ENCODE measurements at places on chromosomes 2 and 18.

- no peak for DNase-seq
Observed at GRCh38 chr2:238277695-238278094, 10.7 kb downstream of the PER2 start.

GRCh38 chr2:145919477-145919876, 1399.6 kb upstream of the ZEB2 start:
- DNase-seq = no peak

- DNase-seq = no peak
Observed at GRCh38 chr2:64699712-64700111, 46.0 kb upstream of the SERTAD2 start.

GRCh38 chr2:152472481-152472887, 137.5 kb downstream of the FMNL2 start:
- DNase-seq = no peak

- no peak for DNase-seq
Observed at GRCh38 chr2:72132981-72133720, 14.5 kb downstream of the CYP26B1 start.

DNA sequence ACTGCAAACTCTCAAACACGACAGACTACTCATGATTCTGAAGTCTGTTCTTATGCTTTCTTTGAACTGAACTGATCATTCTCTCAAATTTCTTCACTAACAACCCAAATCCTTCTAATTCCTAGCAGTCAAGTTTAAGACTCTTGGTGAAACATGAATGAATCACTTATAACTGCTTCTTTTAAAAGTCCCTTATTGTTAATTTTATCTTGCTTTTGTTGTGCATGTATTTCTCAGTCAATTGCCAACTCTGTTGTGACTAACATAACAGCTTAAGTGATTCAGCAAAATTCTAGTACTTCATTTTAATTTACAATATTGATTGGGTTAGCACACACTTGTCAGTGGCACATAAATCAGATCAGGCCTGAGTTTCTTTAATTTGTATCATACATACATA, 357.0 kb upstream of the FSIP2 start:
- no peak for DNase-seq

DNA sequence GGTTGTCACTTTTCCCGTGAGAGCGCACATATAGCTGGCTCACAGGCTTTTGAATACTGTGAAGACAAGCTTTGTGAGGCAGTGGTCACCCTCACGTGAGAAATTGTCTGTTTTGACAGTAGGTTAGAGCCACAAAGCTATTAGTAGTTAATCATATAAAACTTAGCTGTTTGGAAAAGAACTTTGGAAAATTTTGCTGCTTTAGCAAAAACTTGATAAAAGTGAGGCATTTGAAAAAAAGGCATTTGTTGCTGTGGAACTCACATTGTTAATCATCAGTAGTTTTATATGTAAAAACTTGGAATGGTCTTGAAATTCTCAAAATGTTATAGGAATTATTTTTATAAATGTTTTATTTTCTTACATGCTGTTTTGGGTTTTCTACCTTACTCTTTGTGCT, 22.3 kb downstream of the C2orf74 start:
- no peak for DNase-seq

GRCh38 chr2:213022987-213023386, 128.4 kb downstream of the IKZF2 start:
- DNase-seq = no peak

DNA sequence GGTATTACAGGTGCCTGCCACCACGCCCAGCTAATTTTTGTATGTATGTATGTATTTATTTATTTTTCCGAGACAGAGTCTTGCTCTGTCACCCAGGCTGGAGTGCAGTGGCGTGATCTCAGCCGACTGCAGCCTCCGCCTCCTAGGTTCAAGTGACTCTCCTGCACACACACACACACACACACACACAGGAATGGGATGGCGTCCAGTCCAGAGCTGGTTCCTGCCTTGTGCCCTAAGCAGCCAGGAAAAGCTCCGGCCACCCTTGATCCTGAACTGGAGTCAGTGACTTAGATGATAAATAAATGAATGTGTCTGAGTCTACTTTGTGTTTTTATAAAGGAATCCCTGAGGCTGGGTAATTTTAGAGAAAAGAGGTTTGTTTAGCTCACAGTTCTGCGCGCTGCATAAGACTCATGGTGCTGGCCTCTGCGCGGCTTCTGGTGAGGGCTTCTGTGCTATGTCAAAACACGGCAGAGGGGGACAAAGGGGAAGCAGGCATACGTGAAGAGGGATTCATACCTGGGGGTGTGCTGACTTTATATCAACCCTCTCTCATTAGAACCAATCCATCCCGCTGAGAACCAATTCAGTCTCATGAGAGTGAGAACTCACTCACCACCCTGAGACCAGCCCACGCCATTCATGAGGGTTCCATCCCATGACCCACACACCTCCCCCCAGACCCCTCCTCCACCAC, 59.7 kb upstream of the PHLPP1 start:
- DNase-seq = no peak

GRCh38 chr2:191789796-191790195, 57.1 kb downstream of the CAVIN2 start:
- no peak for DNase-seq

- no peak for DNase-seq
Observed at GRCh38 chr18:63617915-63618234, 26.2 kb downstream of the SERPINB4 start.

DNA sequence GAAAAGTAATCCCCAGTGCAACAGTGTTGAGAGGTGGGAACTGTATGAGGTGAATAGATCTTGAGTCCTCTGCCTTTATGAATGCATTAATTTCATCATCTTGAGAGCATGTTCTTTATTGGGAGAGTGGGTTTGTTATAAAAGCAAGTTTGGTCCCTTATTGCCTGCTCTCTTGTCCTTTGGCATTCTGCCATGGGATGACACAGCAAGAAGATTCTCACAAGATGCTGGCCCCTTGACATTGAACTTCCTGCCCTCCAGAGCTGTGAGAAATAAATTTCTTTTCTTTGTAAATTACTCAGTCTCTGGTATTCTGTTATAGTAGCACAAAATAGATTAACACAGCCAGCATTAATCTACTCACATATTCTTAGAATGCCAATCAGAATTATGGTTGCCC, 108.6 kb downstream of the EHBP1 start:
- DNase-seq = no peak

- DNase-seq = no peak
Observed at GRCh38 chr2:217393585-217394032, 533.7 kb upstream of the TNP1 start.

DNA sequence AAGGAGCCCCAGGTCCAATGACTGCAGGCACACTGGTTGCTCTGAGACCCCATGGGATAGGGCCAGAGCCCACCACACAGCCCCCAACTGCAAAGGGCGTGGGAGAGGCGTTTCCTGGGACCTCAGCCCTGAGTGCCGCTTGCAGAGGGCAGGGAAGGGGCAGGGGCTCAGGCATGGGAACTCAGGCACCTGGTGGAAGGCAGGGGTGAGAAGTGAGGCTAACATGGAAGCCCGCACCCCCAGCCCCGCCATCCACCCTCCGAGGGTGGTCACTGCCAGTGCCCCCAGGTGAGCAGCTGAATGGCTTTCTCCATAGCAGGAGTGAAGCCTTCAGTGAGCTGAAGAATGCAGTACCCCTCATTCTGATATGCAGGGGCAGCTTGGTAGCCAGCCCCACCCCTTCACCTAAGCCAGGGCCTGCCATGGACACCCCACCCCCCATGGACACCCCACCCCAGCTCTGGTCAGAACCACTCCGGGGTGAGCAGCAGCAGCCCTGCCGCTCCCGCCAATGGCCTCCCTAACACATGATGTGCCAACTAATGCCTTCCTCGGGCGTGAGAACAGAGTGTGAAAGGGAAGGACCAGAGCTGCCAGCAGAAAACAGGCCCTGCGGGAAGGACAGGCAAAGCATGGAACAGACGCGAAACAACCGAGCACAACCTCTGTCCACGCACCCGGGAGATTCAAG, 6.6 kb downstream of the KIF1A start:
- no peak for DNase-seq

GRCh38 chr2:232320443-232320803, 58.1 kb upstream of the ALPP start:
- DNase-seq = no peak

- DNase-seq = no peak
Observed at GRCh38 chr18:79476031-79476917, 80.5 kb downstream of the NFATC1 start.

GRCh38 chr2:147025646-147026585, 818.9 kb upstream of the ACVR2A start:
- DNase-seq = no peak

DNA sequence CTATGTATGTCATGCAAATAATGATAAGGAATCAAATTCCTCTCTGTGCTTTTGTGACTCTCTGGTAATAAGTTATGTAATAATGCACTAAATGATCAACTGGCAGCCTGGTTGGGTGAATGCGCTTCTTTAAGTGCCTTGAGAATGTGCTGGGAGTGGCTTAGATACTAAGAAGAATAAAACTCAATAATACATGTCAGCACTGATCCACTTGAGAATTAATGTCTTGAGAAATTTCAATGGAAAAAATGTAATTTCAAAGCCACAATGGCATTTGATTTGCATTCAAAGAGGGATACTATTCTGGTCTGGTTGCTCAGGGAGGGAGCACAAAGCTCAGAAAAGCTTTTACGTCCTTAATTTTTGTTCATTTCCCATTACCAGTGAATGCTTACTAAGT, 137.7 kb upstream of the MMADHC start:
- DNase-seq = no peak

GRCh38 chr2:218284106-218284811, 8.0 kb downstream of the TMBIM1 start:
- no peak for DNase-seq

DNA sequence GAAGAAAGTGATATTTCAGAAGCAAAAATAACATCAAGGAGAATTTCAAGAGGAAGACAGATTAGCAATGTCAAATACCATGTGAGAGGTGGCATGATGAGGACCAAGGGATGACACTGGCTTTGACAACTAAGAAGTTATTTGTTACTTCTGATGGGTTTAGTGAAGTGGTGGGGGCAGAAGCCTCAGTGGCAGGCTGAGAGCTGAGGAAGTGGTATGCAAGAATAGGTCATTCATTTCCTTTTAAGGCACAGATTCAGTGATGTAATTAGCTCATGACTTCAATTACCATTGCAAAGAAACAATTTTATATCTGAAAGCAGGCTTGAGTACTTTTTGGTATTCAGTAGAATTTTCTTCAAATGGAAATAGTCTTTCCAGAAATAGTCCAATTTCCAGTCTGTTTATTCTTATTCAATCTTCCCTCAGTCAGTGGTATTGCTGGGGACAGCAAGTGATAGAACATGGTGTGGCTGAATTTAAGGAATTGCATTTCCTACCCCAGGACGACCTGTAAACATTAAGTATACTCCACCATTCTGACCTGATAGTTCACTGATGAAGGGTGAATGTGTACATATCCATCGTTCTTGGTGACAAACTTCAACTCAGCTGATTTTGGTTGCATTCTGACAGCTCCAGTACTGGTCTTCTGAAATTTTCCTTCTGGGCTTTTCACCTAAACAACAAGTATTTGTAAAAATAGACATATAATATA, 28.2 kb downstream of the GEMIN6 start:
- no peak for DNase-seq

DNA sequence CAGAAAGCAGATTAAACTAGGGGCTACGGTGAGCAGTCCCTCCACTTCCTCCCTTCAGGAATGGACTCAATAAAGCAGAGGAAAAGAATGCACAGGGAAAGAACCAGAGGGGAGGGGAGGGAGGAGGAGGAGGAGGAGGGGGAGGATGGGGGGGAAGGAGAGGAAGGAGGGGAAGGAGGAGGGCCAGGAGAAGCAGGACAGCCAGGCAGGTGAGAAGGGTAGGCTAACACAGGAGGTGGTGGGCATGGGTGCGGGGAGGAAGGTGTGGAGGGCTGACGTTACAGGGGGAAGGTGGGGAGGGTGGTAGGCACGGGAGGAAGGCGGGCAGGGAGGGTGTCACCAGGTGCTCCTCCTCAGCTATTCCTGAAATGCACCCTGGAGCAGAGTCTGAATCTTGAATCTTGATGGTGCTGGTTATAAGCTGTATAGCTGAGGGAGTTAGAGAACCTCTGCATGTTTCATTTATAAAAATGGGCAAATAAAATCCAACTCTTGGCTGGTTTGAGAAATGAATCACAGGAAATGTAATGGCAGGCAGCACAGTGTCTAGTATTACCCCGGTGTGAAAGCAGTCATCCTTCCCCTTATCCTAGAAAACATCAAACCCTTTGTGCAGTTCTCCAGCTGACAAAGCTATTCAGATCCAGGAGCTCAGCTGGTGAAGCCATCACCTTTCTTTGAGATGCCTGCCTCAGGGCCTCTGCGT, 3.4 kb downstream of the TMEM18 start:
- DNase-seq = no peak

DNA sequence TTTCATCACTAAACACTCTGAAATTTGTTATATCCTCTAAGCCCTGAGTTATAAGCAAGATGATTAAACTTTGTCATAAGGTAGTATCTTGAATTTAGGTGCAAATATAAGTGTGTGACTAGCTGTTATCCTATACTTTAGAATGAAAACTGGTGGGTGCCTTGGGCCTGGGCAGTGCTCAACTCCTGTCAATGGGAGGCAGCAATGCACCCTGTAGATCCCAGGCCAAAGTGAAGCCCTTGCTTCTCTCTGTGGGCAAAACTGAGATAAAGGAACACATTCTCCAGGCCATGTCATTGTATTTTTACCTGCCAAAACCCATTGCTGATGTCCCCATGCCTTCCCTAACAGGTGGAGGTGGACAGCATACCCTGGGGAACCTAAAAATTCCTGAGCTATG, 525.2 kb downstream of the TNS1 start:
- DNase-seq = no peak

DNA sequence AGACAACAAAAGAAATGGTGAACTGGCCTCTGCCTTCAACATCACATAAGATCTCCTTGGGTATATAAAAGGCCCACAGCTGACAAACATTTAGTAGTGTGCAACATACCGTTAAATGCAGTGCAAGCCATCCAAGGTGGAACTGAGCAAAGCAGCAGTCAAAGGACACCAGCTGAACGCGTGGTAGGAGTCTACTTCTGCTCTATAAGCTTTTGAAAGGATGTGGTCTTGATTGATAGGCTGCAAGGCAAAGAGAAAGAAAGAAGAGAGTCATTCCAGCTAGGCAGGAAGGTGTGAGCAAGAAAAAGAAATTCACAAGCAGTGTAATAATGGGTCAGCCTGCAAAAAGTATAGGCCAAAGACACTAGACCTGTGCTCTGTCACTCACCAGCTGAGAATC, 356.3 kb downstream of the SATB2 start:
- no peak for DNase-seq

DNA sequence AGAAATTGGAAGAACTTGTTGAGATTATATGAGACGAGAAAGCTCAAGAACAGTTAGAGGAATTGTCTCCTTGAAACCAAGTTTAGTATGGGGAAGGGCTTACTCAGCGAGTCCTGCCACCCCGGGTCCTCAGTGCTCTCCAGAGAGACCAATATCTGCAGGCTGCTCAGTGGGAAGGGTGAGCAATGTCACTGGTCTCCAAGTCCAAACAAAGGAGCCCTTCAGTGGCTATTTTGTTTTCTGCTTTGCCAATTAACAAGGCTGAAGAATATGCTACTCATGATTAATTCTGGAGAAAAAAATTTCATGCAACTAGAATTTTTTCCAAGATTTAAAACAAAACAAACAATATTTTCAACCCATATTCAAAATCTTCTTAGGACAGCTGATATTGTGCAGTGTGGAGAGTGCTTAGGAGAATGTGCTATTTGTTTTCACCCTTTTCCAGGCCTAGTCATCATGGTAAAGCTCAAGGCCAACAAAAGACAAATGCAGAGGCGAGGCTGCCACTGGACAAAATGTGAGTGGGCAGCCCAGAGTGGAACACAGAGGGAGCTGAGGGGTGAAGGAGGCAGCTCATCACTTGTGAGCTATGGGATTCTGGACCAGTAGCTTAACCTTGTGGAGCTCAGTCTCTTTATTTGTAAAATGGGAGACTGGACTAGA, 83.8 kb upstream of the TMEM17 start:
- no peak for DNase-seq

- no peak for DNase-seq
Observed at GRCh38 chr18:77173275-77174030, 40.9 kb upstream of the MBP start.
